Activated CD8-positive, alpha-beta memory T cell treated with anti-CD3 and anti-CD28 coated beads for 36 hours (primary cell): ENCODE measurements at places on chromosomes 5 and 9. TPM values are rescaled to one million over a fixed set of nuclear protein-coding genes. Genes with fewer than 3 reads are reported as not detected.

Gene FCHO2
- 2.6 TPM for total RNA-seq

Gene CDH10
- total RNA-seq: not detected

Gene KLF4
- 0.21 TPM for total RNA-seq

Gene RNF183
- total RNA-seq: not detected

Gene DPYSL3
- total RNA-seq: 0.34 TPM

Gene C5orf58
- not detected for total RNA-seq

Gene TXNDC8
- not detected for total RNA-seq

Gene ZMAT2
- 73.0 TPM for total RNA-seq

Gene PCSK5
- 1.6 TPM for total RNA-seq

Gene GABRP
- total RNA-seq: not detected

Gene NTRK2
- total RNA-seq: 0.25 TPM

Gene CCDC192
- not detected for total RNA-seq

Gene PCDHGA12
- 0.10 TPM for total RNA-seq

Gene PCDH12
- total RNA-seq: 1.0 TPM

Gene PHYHD1
- not detected for total RNA-seq

Gene IL3
- total RNA-seq: 68.7 TPM

Gene FAM120A
- 143 TPM for total RNA-seq

Gene TARS1
- 283 TPM for total RNA-seq

Gene RECK
- total RNA-seq: 4.2 TPM

Gene GMCL2
- not detected for total RNA-seq

Gene DOCK8
- total RNA-seq: 133 TPM

Gene ZFP62
- 27.3 TPM for total RNA-seq

Gene APBA1
- total RNA-seq: 0.08 TPM

Gene ENTPD2
- not detected for total RNA-seq

Gene CDH9
- total RNA-seq: not detected

Gene NUDT12
- 0.96 TPM for total RNA-seq

Gene PCDHGB2
- 0.25 TPM for total RNA-seq

Gene OR1N2
- total RNA-seq: not detected

Gene BHMT2
- total RNA-seq: not detected

Gene MCTP1
- 0.13 TPM for total RNA-seq

Gene SPINK13
- not detected for total RNA-seq

Gene HEMGN
- 0.55 TPM for total RNA-seq

Gene CENPH
- total RNA-seq: 58.5 TPM

Gene CMYA5
- total RNA-seq: 0.10 TPM

Gene RASEF
- total RNA-seq: not detected

Gene ADAMTS13
- total RNA-seq: 1.4 TPM

Gene RLN2
- total RNA-seq: 2.4 TPM

Gene C7
- not detected for total RNA-seq

Gene FCN2
- total RNA-seq: not detected

Gene SERINC5
- total RNA-seq: 27.8 TPM

Gene CYSRT1
- total RNA-seq: 0.23 TPM

Gene SEMA6A
- not detected for total RNA-seq

Gene SPINK5
- not detected for total RNA-seq

Gene TRIM14
- 44.6 TPM for total RNA-seq

Gene PPP3R2
- not detected for total RNA-seq

Gene MVB12B
- total RNA-seq: 7.5 TPM

Gene CCDC171
- 2.4 TPM for total RNA-seq

Gene ZFP2
- 0.61 TPM for total RNA-seq

Gene PDGFRB
- total RNA-seq: 2.1 TPM

Gene SLC28A3
- total RNA-seq: 0.38 TPM

Gene ANXA1
- total RNA-seq: 79.6 TPM

Gene OR1J2
- total RNA-seq: not detected

Gene PCDHB9
- not detected for total RNA-seq
